ENCODE measurements at places on chromosomes 11 and 22.

GRCh38 chr11:76629853-76630599 is 40.5 kb downstream of the LRRC32 start:
- DNase-seq = no peak

DNA sequence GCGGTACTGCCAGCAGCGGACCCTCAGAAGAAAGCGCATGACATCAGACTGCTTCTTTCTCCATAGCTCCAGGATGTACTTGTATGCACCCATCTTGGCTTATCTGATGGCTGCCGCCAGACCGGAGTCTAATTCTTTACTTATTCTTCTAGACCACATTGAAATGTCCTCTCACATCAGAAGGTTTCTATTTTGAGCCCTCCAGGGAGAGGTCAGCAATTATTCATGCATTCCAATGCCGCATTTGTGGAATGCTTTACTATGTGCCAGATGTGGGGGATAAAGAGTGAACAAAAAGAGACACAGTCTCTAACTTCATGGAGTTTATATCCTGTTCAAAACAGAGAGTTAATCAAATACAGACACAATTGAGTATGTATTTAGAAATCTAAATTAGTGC is 230.1 kb downstream of the MIAT start:
- DNase-seq = no peak

- DNase-seq = no peak
Observed at GRCh38 chr22:47091921-47092700, 329.7 kb downstream of the TBC1D22A start.

DNA sequence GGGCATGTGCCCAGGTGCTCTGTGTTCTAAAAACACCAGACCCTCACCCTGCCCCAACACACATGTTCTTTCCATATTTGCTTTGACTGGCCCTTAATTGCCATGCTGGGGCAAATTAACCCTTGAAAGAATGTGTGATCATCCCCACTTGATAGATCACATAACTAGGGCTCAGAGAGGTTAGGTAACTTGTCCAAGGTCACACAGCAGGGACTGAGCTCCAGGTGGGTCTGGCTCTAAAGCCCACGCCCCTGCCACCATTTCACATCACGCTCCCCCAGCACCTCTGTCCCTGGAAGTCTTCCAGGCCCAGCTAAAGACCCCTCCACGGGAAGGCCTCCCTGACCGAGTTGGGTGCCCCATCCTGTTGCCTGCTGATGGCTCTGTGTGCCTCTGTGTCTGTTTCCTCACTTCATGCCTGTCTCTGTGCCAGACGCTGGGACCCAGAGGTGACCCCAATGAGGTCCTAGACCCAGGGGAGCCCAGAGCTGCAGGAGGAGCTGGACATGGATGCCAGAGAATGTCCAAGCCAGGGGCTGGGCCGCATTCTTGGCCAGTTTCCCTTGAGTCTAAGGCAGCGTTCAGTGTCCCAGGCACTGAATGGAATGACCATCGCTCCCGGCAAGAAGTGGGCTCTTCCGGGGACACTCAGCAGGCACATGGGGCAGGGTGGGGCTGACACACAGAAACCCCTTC is 79.7 kb downstream of the MYO7A start:
- no peak for DNase-seq
